ENCODE measurements at places on chromosomes 16 and 17.

DNA sequence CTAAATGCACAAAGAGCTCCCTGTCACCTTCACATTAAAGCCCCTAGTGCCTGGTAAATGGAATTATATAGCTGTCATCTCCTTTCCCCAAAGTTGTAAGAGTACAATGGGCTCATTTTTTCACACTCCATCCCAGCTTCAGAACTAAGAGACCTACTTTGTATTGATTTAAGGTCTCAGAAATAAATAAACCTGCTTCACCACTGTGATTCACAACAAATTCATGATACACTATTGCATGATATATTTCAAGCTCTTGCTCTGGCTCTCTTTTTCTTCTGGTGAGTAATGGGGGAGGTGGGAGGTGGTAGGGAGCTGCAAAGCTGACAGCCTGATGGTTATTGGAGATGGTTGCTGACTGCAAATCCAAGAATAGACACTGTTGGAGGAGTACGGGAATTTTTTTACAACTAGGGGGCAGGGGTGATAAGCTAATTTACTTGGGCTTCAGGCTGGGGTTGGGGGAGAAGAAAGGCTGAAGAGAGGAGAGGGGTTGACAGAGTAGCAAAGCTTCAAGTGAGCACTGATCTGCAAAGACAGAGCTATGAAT is 189.9 kb downstream of the AATF start:
- no peak for DNase-seq

GRCh38 chr17:74601944-74602572 is 10.0 kb upstream of the CD300LD start:
- peak; percentile 33 for DNase-seq

GRCh38 chr17:47822785-47823184 is 1.2 kb upstream of the OSBPL7 start:
- DNase-seq, result no peak

DNA sequence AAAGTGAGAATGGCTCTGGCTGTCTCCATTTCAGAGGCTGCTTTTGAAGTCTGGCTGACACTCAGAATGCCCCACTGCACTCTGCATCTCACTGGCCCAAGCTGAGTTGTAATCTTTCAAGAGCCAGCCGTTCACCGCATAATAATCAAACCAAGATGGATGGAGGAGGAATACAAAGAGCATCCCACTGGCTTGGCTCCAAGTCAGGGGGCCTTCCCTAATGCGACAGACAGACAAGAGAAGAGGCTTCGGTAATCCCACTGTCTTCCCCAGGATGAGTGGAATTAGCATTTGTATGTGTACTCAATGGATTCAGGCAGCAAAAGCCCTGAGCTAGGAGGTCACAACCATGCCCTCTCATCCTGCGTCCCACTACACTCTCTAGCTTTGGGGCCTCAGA is 68.0 kb downstream of the CBLN1 start:
- DNase-seq, result no peak

DNA sequence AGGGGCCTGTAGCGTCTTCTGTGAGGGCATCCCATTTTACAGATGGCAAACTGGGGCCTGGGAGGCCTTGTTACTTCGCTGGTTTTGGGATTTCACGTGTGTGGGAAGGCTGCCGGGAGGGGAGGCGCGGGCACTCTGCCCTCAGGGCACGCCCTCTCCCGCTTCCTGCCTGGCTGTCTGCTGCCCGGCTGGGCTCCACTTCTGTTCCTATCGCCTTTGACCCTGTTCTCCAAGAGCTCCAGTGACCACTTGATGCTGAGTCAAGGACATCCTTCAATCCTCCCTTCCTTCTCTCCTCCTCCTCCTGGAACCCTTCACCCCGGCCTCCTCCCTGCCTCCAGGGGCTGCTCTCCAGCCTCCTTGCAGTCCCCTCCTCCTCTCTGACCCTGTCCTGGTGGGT is 16.0 kb downstream of the SPNS3 start:
- DNase-seq, result no peak

- no peak for DNase-seq
These were observed 2.8 kb upstream of the PYCR1 start for GRCh38 chr17:81939881-81940385.

Data from CD4-positive, alpha-beta T cell treated with Interleukin-10 for 1 hour (primary cell).